Gastrocnemius medialis (tissue), 4 donors: ENCODE measurements at places on chromosomes 6 and 20.

- DNase-seq = no peak
Measured at GRCh38 chr6:16204653-16205376, 33.6 kb upstream of the GMPR start.

GRCh38 chr6:137190583-137191094, 17.2 kb upstream of the IL22RA2 start:
- no peak for DNase-seq

- DNase-seq = no peak
Measured at GRCh38 chr6:11700118-11700718, 78.4 kb downstream of the ADTRP start.

- DNase-seq = no peak
Measured at GRCh38 chr6:88211446-88211845, 45.3 kb upstream of the CNR1 start.

- no peak for DNase-seq
Measured at GRCh38 chr6:30542915-30543314, 13.4 kb downstream of the GNL1 start.

- DNase-seq = no peak
Measured at GRCh38 chr20:59733351-59733750, 129.0 kb downstream of the PHACTR3 start.

DNA sequence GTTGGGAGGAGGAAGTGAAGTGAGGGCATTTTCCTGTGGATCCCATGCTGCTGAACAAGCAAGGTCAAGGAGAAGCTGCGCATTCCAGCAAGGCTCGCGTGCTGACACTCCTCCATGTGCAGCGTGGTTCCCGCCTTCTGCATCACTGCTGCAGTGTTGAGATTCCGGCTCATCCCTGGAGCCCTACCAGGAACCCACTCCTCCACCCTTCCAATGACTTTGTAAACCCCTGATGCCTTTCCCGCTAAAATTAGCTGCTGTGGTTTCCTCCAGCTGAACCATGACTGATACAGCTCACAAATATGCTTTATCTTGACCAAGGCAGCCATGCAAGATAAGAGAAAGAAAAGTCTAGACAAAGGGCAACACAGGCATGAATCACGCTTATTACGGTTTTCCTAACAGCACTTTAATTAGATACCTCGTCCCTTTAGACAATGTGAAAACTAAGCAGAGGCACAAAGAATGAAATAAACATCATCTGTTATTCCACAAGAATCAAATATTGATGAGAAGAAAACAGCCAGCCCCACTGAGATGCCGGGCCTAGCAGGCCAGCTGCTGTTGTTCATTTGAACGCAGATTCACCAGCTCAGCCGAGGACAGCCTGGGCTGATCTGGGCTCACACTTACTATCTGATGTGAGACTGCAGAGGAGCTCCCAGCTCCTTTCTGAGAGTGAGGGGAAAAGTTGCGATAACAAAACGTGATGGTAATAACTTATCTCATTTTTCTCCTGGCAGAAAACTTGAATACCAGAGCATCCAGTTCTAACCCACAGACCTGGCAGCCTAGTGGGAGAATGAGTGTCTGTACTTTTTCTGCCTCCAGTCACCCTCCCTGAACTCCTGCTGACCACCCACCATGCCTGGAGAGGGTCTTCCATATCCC, 14.2 kb upstream of the BNIP5 start:
- no peak for DNase-seq

GRCh38 chr20:16580620-16581019, 7.4 kb upstream of the KIF16B start:
- DNase-seq = no peak

DNA sequence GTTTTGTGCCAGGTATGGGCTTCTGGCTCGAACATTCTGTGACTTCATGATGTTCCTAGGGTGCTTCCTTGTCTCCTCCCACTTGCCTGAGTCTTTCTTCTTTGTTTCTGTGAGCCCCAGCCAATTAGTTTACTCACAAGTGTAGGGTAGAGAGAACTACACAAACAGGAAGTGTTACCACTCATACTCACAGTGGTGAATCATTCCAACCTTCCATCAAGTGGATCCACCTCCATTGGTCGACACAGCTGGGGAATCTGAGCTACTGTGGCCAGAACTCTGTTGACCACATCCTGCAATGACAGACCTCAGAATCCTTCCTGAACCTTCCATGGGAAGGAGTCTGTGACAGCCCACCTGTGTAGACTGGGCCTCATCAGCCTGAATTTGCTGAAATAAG, 76.8 kb downstream of the UNC5CL start:
- DNase-seq = no peak

DNA sequence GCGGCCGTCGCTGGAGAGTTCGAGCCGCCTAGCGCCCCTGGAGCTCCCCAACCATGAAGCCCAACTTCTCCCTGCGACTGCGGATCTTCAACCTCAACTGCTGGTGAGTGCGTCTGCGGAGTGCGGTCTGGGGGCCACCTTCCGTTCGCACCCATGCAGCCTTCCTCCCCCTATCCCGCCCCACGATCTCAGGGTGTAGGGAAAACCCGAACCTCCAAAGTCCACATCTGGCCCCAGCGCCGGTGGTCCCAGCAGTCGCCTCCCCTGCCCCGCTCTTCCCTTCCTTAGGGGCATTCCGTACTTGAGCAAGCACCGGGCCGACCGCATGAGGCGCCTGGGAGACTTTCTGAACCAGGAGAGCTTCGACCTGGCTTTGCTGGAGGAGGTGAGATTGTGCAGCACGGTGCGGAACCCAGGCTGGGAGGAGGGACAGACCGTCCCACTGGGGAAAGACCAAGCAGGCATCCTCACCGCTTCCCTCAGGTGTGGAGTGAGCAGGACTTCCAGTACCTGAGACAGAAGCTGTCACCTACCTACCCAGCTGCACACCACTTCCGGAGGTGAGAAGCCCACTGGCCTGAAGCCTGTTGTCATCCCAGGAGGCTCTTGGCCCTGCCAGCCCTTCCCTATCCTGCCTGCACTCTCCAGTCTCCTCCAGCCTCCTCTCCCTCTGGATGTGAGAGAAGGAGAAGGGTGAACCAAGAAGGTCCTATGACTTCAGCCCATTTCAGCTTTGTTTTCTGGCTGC, 719 bp downstream of the SMPD2 start:
- DNase-seq = peak; percentile 48

- DNase-seq = peak; percentile 64
Measured at GRCh38 chr20:35600993-35601973, 14.3 kb upstream of the SPAG4 start.

GRCh38 chr6:159086033-159086618, 41.3 kb upstream of the TAGAP start:
- DNase-seq = no peak

GRCh38 chr20:38249536-38250310, 10.8 kb downstream of the KIAA1755 start:
- DNase-seq = no peak

GRCh38 chr6:138227316-138227781, 9.1 kb upstream of the PBOV1 start:
- DNase-seq = no peak

- no peak for DNase-seq
Measured at GRCh38 chr20:61886721-61887595, 178.7 kb downstream of the TAF4 start.

GRCh38 chr20:39800111-39800510, 838.0 kb downstream of the DHX35 start:
- DNase-seq = no peak
